ENCODE measurements at places on chromosomes 5 and 9. TPM values are rescaled to one million over a fixed set of nuclear protein-coding genes. Genes with fewer than 3 reads are reported as not detected.

Gene PCDHGA2
- 2.7 TPM for total RNA-seq

Gene PLAA
- total RNA-seq, result 44.5 TPM

Gene TPM2
- 946 TPM for total RNA-seq

Gene PSMD5
- total RNA-seq, result 34.2 TPM

Gene SHOC1
- under 0.01 TPM for total RNA-seq

Gene FAM163B
- total RNA-seq, result not detected
